ENCODE measurements at places on chromosomes 6 and 20.

DNA sequence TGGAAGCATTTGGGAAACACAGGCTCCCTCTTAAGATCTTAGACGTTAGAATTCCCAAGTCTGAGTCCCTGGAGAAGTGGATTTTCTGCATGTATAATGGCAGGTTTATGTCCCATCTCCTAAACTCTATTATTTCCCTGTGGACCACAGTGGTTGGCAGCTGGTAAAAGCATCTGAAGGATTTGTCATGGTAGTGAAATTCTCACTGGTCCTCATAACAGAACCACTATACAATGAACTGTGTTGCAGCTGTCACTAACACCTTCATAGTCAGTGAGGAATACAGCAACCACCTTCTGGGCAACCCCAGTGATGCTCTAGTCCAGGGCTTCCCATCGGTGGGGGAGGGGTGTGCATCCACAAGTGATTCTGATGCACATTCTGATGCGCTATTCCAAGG, 396.9 kb downstream of the ZFAND3 start:
- no peak for DNase-seq

DNA sequence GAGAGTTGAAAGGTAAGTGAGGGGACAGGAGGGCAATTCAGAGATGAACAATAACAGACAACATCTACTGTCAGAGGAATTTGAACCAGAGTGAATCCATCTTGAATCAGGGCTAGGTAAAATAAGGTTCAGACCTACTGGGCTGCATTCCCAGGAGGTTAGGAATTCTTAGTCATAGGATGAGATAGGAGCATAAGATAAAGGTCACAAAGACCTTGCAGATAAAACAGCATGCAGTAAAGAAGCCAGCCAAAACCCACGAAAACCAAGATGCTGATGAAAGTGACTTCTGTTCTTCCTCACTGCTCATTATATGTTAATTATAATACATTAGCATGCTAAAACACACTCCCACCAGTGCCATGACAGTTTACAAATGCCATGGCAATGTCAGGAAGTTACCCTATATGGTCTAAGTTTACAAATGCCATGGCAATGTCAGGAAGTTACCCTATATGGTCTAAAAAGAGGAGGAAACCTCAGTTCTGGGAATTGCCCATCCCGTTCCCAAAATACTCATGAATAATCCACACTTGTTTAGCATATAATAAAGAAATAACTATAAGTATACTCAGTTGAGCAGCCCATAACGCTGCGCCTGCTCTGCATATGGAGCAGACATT, 248.5 kb downstream of the HAO1 start:
- DNase-seq: no peak

DNA sequence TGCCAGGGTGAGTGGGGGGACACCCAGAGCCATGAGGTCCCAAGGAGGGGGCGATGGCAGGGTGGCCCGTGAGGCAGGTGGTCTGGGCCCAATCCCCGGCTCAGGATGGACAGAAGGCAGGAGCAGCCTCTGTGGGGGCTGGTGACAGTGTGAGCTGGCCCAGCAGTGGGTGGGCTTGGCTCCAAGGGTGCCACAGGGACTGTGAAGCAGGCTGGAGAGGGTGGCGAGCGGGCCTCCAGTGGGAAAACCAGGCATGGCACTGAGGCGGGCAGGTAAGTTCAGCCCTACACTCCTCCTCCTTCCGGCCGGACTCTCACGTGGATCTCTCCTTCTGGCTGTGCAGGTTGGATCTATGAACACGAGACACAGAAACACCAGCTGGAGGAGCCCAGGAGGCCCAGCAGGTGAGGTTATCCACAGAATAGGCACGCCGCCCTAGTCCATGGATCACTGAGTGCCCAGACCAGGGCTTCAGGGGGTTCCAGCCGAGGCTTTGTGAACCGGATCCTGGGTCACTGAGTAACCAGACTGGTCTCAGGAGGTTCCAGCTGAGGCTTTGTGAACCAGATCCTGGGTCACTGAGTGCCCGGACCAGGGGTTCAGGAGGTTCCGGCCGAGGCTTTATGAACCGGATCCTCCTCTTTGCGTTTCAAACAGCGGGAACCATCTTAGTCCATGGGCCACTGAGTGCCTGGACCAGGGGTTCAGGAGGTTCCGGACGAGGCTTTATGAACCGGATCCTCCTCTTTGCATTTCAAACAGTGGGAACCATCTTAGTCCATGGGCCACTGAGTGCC, 76.4 kb upstream of the BHLHE23 start:
- DNase-seq: no peak

DNA sequence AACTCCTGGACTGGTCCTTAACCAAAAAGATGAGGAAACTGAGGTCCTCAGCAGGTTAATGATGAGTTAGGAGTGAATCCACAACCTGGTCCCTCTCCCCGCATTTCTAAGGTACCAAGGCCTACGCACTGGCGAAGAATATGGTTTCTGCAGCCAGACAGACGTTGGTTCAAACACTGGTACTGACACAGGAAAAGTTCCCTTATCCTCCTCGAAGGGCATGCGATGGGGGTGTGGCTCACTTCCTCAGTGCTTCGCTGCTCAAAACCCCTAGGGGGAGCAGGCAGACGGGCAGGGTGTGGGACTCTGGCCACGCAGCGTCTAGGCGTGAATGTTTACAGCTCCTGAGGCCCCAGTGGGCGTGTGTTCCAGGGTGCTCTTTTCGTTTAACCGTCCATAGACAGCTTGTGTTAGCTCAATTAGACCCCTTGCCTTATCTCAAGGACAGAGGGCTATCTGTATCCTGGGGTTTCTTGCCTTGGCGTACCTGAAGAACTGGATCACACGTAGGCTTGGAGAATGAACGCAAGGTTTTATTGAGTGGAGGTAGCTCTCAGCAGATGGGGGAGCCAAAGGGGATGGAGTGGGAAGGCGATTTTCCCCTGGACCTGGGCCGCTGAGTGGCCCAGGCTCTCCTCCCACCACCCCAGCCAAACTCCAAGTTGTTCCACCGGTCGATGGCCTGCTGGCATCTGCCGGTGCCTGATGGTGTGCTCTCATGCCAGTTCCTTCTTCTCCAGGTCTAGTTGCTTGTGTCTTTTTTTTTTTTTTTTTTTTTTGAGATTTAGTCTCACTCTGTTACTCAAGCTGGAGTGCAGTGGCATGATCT, 31.8 kb upstream of the PTPN1 start:
- DNase-seq: peak; percentile 86

DNA sequence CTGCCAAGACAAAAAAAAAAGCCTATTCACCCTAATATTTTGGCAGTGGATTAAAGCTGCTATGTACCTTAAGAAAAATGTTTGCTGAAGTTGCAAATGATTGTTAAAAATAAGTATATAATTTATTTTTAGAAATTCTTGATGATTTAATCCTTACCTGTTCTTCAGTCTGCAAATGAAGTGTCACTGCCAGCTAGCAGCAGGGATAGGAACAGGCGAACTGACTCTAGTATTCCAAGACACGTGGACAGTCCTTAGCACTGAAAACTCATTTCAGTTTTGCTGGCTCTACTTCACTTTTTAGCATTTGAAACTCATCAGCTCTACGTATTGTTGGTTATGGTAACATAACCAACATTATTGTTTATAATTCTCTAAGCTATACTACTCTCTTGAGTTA, 204.4 kb upstream of the ID4 start:
- DNase-seq: no peak

DNA sequence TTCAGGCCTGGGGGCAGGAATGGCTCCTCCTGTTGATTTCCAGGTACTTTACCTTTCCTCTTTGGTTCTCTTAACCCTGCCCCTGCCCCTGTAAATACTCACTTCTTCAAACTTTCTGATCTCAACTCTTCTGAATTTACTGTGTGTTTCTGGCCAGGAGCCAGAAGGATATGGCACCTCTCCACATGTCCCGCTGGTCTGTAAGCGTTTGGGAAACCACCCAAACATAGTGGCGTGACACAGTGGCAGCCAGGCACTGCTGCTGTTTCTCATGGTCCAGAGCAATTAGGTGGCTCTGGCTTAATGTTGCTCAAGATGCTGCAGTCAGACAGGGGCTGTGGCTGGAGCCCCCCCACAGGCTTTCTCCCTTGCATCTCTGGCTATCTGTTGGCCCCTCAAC, 374.5 kb downstream of the RNGTT start:
- DNase-seq: no peak

DNA sequence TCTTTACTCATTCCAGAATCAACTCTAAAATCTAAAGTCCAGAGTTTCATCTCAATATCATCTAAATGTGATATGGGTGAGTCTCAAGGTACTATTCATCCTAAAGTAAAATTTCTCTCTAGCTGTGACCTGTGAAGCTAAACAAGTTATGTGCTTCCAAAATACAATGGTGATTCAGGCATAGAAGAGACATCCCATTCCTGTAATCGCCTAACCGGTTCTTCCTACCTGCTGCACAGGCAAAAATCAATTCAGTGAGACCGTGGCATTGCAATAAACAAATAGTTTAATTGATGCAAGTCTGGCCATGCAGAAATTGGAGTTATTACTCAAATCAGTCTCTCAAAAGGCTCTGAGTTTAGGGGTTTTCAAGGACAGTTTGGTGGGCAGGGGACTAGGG, 232.8 kb downstream of the UBE3D start:
- DNase-seq: no peak

DNA sequence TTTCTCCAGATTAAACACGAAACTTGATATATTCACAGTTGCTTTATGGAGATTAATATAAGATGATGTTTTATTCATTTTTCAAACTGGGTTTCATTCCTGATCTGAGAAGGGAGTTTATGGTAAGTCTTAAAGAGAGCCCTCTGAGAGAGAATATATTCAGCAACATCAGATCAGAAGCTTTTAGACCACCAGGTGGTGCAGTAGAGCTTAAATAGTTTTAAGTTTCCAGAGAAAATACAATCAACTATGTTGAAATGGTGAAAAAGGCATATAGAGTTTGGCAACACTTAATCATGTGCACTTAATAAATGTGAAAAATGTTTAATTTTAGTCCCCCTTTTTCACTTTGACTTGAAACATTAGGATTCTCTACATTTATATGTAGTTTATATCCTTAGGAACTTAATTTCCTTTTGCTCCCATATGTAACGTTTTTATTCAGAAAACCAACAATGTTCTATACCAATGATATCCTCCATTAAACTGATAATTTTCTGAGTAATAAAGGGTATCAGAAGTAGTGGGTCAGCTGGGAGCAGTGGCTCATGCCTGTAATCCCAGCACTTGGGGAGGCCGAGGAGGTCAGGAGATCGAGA, 86.4 kb upstream of the CLDN20 start:
- peak; percentile 72 for DNase-seq

- no peak for DNase-seq
These were observed 41.8 kb downstream of the DSTN start for GRCh38 chr20:17611540-17612286.

- no peak for DNase-seq
These were observed 225.7 kb downstream of the UTRN start for GRCh38 chr6:144510859-144511258.

GRCh38 chr6:47034421-47034820, 7.7 kb downstream of the ADGRF1 start:
- DNase-seq: no peak

GRCh38 chr20:8018958-8019245, 659 bp downstream of the TMX4 start:
- DNase-seq: peak; percentile 82

DNA sequence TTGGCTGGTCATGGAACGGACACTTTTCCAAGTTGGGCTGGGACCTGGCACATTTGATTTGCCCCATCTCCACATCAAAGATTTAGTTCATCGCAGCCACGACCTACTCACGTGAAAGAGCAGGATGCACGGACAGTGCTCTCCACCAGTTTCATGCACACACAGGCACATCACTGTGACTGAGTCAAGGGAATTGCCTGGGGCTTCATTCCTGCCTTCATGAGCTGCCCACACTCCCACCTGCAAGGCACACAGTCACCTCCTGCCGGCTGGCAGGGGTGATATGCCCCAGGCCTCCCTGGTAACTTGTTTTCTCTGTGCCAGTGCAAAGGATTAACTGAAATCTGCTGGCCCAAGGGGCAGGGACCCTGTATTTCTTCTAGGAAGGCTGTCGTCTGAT, 23.3 kb upstream of the CST1 start:
- no peak for DNase-seq

DNA sequence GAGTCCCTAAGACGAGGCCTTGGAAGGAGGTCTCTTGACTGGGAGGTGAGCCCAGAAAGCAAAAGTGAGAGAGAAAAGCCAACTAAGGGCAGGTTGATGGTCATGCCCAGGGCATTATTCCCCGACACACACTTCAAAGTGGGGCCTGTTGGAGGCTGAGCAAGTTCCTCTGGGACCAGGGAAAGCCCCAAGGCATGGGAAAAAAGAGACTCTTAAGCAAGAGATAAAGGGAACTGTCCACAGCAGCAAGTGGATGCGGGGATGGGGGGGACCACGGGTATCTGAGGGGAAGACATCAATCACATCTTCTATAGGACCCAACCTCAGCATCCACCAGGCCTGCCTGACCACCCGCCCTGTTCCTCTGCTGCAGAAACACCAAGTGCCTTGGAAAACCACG, 119.9 kb upstream of the MAFB start:
- no peak for DNase-seq

GRCh38 chr20:34075647-34076046, 36.4 kb downstream of the EIF2S2 start:
- no peak for DNase-seq

GRCh38 chr6:51963980-51964379, 123.4 kb downstream of the PKHD1 start:
- no peak for DNase-seq

GRCh38 chr6:20660534-20660933, 126.3 kb downstream of the CDKAL1 start:
- no peak for DNase-seq

DNA sequence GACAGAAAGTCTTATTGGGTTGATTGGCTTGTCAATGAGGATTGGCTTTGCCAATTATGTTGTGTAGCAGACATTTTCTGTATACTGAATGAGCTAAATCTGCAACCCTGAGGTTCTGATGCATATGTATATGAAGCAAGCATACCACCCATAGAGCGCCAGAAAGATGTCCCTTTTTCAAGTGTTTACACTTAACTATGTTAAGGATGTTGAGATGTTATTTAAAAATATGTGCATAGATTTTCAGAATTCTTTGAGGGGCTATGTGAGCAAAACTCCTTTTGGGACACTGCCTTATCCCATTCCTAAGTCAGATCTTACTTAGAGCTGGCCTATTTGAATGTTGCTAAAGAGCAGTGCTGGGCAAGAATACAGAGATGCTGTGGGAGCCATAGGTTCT, 1.9 kb downstream of the AIG1 start:
- no peak for DNase-seq

DNA sequence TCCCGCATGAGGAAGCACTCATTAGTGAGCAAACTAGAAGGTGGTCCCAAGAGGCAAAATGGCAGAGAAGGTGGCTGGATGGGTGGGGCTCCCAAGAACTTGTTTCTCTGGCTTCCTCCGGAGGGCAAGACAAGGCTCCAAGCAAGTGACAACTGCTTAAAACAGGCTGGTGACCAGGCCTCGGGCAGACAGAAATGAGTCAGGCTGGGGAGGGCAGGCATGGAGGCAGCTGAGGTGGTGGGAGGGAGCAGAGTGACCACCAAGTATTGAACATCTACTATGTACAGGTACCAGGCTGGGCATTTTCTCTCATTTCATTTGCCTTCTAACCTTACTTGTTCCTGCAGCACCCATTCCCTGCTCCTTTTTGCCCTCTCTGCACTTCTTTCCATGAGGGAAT, 33.4 kb downstream of the TNXB start:
- DNase-seq: no peak

Measured in KBM-7 (cell line).